ENCODE measurements at places on chromosomes 1 and 21.

DNA sequence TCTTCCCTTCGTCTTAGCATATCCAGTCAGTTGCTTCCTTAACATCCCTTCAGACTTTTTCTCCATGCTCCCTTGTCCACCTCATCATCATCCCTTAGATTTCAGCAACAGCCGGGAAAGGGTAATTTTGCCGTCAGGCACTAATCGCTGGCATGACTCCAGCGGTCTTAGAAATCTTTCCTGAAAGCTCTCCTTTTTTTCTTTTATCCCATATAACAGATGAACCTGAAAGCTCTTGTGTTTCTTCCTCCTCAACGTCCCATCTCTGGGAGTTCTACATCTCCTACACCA is 10.4 kb upstream of the BOLA1 start:
- DNase-seq: no peak

DNA sequence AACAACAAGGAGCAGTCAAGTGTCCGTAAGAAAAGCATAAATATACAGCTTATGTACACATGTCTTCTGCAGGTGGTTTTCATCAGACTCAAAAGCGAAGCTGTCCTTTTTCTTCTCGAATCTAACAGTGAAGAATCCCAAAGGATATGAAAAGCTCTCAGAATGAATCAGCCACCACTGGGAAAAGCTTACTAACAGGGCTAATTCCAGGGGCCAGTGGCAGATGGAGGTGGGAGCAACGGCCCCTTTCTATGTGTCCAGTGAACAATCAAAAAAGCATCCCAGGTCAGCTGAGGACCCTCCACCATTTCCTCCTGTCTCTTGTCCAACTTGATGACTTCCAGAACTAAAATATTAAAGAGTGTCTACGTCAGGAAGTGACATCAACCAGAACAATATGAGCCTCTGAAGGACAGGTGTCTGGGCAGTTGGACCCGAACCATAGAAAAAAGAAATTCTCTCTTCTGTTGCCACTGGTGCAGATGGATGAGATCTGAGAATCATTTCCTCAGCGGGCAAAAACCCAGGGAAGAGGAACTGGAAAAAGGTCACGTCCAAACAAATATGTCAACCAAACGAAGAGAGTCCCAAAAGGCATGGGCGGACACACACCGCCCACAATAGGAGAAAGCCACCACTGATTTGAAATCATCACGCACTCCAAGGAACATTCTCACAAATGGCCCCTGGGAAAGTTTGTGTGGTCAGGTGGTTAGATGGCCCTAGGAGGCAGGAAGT is 70.4 kb upstream of the TIAM1 start:
- no peak for DNase-seq

DNA sequence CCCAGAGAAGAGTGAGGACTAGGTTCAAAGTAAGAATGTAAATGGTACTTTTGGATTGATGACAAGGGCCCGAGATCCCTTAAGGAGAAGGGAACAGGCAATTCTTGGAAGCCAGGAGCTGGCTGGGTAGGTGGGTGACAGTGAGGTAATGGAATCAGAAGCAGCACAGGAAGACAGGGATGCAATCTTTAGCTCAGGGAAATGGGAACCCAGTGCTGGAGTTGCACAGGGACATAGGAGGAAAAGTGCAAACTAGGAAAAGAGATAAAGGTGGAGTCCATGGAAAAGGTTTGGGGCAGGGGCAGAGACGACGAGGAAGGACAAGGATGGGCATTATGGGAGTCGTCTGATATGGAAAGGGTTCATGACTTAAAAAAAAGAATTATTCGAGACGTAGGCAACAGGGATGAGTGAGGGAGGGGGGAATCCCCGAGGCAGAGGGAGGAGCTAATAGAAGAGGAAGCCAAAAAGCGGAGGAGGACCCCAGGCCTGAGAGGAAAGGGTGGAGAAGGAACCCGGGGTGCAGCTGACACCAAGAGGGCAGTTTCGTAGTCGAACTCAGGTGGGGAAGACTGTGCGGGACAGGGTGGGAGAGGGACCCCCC is 495 bp downstream of the PI4KB start:
- DNase-seq: peak; percentile 9

DNA sequence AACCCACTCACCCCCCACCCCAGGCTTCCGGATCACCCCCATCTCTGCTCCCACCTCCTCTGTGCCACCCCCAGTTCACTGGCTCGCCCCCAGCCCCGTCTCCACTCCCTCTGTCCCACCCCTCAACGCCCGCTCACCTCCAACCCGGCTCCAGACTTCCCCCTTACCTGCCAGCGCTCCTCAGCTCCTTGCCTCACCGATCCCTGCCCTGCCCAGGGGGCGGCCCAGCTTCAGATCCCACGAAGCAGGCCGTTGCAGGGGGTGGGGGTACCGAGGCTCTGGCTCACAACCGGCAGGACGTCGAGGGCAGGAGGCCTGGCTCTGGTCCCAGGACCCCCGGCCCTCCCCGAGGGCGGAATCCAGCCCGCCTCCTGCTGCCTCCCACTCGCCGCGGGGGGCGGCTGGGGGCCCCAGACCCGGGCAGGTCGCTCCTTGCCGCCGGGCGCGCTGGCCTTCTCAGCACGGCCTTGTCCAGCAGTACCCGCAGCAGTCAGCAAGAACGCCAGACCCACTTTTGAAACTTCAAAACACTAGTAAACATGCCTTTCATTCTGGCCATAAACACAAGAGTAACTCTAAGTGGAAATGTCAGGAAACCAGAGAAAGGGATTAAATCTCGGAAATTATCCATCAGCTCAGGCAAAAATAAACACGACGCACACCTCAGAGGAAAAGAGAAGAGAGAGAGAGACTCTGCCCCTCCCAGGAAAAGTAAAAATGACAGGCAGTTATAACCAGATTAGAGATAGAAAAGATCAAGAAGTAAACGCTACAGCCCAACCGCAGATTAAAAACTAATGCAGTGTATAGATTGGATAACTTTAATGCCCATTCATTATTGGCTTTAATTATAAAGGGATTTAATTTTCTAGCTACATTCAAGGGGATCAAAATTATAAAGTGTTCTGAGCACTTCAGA is 1.0 kb upstream of the FAM89A start:
- no peak for DNase-seq

DNA sequence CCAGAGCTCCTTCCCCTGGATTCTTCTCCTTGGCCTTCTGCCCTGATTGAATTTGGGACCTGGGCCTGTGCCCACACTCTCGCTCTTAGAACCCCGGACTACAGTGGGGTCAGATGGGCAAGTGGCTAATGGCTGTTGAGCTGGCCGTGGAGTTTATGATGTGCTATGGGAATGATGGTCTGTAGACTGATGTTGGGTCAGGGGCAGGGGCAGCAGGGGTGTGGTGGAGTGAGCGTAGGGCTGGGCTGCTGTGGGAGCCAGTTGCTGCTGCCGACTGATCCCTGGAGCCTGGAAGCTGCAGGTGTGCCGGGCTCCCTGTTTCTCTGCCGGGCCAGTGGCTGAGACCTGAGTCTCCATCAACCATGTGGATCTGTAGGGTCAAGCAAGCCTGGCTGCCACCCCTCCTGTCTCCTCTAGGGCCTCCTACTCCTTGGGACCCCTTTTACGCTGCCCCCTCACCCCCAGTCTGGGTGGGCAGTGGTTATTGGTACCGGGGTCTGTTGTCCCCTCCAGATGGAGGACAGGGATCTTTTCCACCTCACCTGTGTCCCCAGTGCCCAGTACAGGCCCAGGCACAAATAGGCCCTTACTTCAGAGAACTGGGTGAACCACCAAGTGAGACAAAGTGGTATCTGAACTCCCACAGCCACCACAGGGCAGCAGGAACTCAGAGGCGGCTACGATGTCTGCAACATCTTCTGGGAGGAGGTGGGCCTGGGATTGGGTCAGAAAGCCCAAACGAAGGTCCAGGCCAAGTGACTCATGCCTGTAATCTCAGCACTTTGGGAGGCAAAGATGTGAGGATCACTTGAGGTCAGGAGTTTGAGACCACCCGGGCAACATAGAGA is 5.1 kb downstream of the PODN start:
- DNase-seq: no peak

GRCh38 chr1:50971748-50972305 is 1.8 kb downstream of the CDKN2C start:
- DNase-seq: no peak

GRCh38 chr1:117636637-117637425 is 31.0 kb downstream of the TENT5C start:
- DNase-seq: no peak

DNA sequence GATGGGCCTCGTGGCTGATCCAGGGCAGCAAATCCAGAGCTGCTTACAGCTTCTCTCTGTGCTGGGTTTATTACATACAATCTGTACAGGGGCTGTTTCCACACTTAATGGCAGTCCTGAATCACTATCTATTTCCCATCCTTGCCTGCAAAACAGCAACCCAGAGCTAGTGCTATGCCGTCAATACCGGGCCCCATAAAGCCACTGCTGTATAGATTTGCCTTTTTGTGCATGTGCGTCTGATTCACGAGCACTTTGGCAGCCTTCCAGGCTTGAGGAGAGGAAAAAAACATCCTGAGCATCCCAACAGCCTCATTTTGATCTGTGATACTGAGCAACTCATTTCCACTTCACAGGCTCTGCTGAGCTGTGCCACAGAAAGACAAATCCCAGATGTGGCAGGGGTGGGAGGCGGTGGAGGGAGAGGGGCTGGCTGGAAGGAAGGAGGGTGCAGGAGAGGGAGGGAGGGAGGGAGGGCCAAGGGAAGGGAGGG is 65.2 kb upstream of the TARBP1 start:
- no peak for DNase-seq

DNA sequence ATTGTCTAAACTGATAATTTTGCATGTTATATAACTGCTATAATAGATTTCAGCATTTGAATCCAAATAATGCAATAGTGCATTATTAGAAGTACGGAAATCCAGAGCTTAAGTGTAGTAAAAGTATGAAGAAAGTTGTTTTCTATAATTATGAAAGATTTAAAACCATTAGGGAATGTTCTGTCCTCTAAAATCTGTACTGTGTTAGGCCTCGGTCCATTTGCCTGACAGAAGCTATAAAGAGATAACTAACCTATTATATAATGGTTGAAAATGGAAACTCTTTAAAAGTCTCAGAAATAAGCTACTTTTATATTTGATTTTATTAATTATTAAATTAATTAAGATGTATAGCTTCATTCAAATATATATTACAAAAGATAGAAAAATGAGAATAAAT is 16.2 kb upstream of the RGS2 start:
- no peak for DNase-seq

DNA sequence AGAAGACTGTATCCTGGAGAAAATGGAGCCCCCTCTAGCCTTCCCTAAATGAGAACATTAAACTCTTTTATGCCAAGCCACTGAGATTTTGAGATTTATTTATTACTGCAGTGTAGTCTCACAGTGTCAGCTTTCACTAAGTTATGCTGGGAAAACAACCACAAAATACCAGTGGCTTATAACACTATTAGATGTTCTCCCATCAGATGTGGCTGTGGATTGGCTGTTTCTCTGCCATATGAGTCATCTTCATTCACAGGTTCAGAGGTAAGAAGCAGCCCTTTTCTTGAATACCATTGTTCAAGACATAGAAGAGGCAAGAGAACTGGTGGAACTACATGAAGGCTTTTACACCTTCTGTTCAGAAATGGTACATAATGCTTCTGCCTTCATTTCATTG is 32.1 kb upstream of the ST6GALNAC5 start:
- DNase-seq: no peak

DNA sequence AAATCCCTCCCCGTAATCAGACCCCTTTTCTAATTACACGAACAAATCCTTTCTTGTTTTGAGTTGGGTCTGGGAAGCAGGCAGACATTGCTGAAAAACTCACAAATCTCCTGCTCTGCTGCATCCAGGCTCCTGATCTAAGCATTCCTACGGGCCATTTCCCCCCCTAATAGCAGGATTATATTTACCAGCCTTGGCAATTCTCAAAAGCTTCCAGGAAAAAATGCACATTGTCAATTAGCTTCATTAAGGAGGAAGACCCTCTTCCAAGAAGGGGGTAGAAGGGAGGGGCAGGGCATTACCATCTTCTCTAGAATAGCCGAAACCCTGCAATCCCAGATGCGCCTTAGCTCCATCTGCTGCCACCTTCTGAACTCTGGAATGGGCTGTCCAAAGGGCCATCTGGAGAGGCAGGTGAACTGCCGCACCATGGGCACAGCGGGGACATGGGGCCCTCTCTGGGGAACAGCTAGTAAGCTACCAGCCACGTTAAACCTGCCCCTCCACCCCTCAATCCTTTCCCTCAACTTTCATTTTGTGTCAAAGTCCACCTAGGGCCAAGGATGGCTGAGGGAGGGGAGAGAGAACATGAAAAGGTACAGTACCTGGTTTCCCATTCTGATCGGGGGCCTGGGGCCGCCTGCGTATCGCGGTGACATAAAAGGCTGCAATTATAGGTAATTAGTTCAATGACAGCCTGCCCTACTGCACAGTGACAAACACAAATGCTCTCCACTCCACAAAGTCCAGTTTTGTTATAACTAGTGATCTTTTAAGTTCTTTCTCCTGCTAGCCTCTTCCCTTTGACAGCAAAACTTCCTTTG is 56.8 kb downstream of the MRPL37 start:
- no peak for DNase-seq

DNA sequence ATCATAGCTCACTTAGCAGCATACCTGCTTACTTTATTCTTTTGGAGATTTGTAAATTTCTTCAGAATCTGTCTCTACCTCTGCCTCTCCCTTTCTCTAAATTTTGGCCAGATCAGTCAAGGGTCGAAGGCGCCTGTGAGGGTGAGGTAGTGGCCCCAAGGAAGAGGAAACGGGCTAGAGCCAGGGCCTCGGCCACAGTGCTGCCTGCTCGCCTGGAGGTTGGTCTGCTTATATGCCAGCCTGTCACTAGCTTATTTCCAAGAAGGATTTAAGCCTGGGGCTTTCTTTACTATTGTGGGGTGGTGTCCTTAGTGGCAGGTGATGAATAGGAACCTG is 19.6 kb downstream of the PEX14 start:
- no peak for DNase-seq

DNA sequence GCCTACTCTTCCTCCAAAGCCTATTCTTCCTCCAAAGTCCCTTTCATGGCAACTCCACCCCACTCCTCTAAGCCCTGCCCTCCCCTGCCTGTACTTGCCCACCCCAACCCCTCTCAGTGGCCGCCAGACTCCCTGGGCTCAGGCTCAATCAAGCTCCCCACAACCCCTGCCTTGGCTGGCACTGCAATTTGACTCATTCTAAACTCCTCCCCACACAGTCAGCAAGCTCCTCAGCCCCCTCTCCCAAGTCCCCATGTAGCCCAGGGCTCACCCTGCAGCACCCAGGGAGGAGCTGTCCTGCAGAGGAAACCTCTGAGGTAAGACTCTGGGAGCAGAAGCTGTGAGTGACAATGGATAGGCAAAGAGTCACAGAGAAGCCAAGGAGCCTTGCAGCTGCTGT is 3.6 kb upstream of the VSIG8 start:
- no peak for DNase-seq

GRCh38 chr1:18962121-18962721 is 5.7 kb upstream of the IFFO2 start:
- no peak for DNase-seq

- DNase-seq: no peak
Observed at GRCh38 chr1:55164906-55165305, 50.3 kb downstream of the USP24 start.

GRCh38 chr1:210397252-210397651 is 68.5 kb downstream of the HHAT start:
- no peak for DNase-seq

GRCh38 chr1:20670936-20671335 is 9.8 kb upstream of the DDOST start:
- no peak for DNase-seq

GRCh38 chr1:32724678-32725614 is 22.4 kb upstream of the SYNC start:
- no peak for DNase-seq

Measured in stimulated activated CD4-positive, alpha-beta T cell treated with anti-CD3 and anti-CD28 coated beads, Interleukin-15, amount 100 ng/mL, for 1 hour (primary cell).